ENCODE measurements at places on chromosomes 2 and 18.

- DNase-seq = no peak
Measured at GRCh38 chr18:76064998-76065397, 430.0 kb downstream of the ZNF516 start.

- no peak for DNase-seq
Measured at GRCh38 chr18:26456070-26456491, 92.3 kb downstream of the KCTD1 start.

DNA sequence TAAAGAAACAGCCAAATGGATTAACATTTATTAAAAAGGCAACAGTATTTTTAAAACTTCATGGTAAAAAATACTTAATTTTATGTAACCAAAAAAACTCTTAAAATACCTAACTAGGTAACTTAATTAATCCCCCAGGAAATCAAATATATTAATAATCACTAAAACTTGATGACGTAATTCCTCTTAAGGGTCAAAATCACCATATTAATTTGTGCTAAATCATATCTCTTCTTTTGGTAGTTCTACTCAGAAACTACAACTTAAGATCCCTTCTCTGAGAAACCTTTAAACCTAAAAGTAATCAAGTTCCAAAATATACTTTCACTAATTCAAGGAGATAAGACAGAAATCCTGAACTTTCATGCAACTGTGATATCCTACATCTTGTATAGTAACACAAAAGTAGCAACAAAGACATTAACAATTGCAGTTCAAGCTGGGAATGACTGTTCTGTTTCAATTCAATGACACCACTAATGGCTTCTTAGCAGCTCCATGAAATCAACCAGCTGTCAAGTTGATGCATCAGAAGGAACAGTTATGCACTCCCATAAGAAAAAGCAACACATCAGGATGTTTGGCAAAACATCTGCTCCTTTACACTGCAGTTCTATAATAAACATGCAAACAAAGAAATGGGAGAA lies 4.0 kb downstream of the BAZ2B start:
- no peak for DNase-seq

DNA sequence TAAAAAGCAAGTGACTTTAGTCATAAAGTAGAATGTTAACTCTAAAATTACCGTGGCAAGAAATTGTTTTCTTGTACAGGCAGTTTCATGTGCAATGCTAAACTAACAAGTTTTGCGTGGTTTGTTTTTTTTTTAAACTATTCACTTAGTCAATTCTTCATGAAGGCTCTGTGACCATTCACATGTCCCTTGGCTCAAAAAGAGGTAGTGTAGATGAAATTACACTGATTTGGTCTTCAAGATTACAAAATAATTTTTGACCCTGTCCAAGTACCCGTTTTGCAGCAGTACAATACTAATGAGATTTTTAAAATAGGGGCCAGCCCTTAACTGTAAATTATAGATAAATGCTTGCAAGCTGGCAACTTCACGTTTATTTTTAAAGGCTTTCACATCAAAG lies 1.3 kb downstream of the TMEM131 start:
- no peak for DNase-seq

- DNase-seq = no peak
Measured at GRCh38 chr18:70165936-70166335, 39.6 kb downstream of the RTTN start.

- peak; percentile 35 for DNase-seq
Measured at GRCh38 chr2:169363560-169364150, 1.3 kb upstream of the LRP2 start.

GRCh38 chr2:98518101-98518500 lies 73.4 kb downstream of the INPP4A start:
- DNase-seq = peak; percentile 57

DNA sequence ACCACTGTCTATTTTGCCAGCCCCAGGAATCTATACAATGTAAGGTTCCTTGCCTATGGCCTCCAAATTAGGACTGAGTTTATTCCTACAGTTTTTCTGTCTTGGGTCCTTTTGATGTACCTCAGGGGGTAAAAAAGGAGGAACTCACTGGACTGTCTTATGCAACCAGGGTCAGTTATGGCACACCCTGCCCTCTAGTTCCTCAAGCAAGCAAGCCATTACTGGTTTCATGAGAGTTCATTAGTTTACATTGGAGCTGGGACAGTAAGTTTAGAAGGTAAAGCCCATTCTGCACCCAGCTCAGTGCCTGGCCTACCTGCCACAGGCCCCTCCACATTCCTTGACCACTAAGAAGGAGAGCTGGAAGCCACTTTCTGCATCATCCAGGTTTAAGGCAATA lies 68.7 kb upstream of the WIPF1 start:
- DNase-seq = no peak

DNA sequence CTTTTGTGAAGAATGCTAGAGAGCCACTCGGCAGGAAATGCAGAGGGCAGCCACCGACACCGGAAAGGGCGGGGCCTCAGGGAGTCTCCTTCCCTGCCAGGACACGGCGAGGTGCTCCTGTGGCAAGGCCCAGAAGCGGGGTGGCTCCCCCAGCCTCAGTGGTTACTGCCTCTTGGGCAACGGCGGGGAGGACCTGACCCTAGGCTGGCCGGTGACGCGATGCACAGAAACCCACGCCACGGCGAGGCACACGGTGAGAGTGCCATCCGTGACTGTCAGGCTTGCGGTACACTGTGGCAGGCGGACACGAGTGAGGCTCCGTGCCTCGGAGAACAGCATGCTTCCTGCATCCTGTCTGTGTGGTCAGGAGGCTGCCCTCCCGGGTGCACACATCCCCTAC lies 47.8 kb downstream of the ZAP70 start:
- peak; percentile 35 for DNase-seq

GRCh38 chr2:129829588-129829987 lies 149.9 kb upstream of the RAB6C start:
- no peak for DNase-seq

DNA sequence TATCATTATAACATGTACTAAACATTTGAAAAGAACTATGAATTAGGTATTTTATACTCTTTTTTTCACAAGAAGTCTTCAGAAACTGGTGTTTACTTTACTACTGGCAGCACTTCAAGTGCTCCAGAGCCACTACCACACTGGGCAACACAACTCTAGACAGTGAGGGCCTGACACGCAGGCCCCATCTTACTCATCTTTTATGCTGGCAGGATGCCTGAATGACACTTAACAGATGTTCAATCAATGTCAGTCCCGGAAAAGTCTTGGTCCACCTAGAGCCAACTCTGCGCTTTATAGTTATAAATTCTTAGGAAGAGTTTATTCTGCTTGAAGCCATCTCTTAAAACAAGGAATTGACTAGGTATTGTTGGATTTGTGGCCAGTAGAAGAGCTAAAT lies 8.7 kb upstream of the WIPF1 start:
- peak; percentile 80 for DNase-seq

GRCh38 chr18:6757931-6758330 lies 28.4 kb downstream of the ARHGAP28 start:
- no peak for DNase-seq

- DNase-seq = no peak
Measured at GRCh38 chr18:48893061-48893607, 57.6 kb downstream of the SMAD7 start.

GRCh38 chr2:228697456-228697855 lies 516.0 kb upstream of the SPHKAP start:
- DNase-seq = no peak

DNA sequence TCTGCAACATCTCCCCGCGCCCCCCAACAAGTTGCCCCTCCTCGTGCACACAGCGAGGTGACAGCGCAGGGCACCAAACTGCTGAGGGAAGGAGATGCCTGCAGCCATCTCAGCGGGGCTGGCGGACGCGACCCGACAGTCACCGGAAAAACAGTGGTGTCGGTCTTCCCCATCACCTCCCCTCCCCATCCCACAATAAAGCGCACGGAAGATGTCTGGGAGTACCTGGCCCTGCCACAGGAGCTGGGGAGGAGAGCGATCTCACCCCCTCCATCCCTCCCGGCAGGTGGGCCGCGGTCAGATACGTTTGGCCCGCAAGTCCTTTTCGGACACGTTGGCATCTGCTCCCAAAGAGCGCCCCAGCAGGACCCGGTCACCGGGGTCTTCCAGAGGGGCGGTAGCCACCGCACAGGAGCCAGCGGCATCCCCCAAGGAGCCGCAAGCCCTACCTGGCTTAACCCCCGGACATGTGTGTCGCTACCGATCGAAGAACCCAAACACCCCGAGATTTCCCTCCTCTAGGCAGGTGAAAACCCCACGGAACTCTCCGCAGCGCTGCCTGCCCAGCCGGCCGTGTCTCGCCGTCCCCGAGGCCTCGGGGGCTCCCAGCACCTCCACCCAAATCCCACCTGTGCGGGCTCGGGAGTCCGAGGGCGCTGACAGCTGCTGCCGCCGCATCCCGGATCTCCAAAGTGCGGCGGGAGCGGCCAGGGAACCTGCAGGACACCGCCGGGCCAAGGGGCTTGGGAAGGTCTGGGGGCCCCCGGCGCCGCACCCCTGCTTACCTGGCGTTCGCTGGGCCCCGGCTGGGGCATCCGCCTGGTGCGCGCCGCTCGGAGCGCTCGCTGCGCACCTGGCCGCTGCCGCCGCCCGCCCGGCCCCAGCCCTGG lies 657 bp downstream of the ATP8B1 start:
- DNase-seq = no peak

DNA sequence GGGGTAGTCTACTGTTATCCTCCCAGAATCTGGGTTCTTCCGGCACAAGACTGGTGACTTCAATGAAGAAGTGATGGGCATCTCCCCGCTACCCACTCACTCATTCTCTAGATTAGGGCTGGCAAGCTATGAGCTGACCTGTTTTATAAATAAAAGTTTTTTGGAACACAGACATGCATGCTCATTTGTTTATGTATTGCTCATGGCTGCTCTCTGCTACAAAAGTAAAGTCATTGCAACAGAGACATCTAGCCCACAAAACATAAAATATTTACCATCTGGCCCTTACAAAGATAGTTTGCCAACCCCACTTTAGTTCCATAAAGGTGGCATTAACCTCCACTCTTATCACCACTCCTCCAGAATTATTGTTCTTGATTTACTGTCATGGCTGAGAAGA lies 39.1 kb upstream of the SPATS2L start:
- DNase-seq = no peak

DNA sequence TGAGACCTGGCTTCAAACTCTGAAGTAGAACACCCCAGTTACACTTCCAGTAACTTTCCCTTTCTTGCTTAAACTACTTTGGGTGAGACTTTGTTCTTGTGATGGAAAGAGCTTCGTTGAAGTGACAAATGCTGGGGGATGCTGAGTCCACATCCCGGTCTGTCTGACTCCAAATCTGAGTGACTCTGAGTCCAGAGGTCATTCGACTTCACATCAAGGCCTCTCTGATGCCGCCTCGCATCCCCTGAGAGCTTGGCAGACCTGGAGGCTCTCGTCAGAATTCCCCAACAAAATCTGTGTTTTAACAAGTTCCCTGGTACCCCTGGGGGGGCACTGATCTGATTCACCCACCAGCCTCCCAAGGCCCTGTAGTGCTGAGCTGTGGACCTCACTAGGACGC lies 31.6 kb upstream of the ROCK2 start:
- no peak for DNase-seq

- DNase-seq = no peak
Measured at GRCh38 chr2:121790276-121790956, 35.0 kb downstream of the TSN start.

DNA sequence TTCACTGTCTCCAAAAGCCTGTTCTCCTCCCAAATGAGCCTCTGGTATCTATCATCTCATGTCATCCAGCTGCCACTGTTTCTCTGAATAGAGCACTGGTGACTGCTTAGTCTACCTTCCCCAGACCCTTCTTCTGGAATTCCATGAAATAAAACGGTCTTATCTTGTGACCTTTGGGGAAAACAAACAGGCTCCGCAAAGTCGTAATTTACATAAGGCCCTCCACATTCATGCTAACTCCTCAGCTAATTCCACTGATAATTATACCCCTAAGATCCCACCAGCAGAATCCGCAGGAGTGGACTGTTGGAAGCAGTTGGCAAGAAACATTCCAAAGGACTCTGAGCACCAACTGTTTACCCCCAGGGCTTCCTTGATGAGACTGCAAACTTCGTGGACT lies 33.9 kb upstream of the CHN1 start:
- no peak for DNase-seq

DNA sequence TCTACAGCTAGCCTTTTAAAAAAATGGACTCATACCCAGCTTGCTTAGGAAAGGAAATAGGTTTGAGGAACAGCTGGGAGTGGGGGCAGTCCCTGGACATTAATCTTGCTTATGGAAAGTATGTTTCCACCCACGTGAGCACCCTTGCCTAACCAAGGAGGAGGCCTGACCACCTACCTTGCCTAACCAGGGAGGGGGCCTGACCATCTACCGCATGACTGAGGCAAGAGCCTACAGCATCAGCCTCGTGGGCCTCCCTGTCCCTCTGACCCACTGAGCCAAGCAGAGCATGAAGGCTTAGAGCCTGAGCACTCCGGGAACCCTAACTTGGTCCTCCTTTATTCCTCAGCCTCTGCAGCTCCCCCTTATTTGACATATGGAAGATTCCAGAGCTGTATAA lies 20.2 kb downstream of the PRKAG3 start:
- no peak for DNase-seq

GRCh38 chr2:134737671-134738070 lies 18.9 kb upstream of the TMEM163 start:
- DNase-seq = no peak

GRCh38 chr18:63591725-63592124 lies 4.6 kb downstream of the SERPINB13 start:
- DNase-seq = no peak

DNA sequence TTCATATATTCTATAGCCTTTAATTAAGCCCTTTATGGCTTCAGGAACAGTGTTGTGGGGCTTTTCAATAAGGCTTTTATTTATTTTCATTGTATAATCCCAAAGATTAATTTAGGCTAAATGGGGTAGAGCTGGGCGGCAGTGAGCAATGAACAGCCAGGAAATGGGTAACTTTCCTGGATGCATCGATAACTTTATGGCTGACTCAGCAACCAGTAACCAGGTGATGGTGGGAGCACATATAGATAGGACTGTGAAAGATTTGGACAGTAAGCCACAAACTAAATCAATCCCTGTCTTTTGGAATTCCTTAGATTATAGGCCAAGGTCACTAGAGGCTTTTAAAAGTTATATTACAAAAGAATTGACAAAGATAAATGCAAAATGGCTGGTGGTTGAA lies 1260.6 kb upstream of the CELF4 start:
- no peak for DNase-seq

- no peak for DNase-seq
Measured at GRCh38 chr2:184597571-184597991, 748 bp upstream of the ZNF804A start.

Measured in activated CD4-positive, alpha-beta T cell treated with anti-CD3 and anti-CD28 coated beads, Interleukin-2, Interleukin-4, amounts not matched to agents 100 ng/mL and 50 ng/mL, durations not matched to agents 16 hours and 8 hours (primary cell).